ENCODE measurements at places on chromosomes 7 and 10. TPM values are rescaled to one million over a fixed set of nuclear protein-coding genes. Genes with fewer than 3 reads are reported as not detected.

Gene LIPM
- total RNA-seq = not detected

GRCh38 chr7:30918676-30919075, 7.0 kb downstream of the AQP1 start:
- no peak for DNase-seq

DNA sequence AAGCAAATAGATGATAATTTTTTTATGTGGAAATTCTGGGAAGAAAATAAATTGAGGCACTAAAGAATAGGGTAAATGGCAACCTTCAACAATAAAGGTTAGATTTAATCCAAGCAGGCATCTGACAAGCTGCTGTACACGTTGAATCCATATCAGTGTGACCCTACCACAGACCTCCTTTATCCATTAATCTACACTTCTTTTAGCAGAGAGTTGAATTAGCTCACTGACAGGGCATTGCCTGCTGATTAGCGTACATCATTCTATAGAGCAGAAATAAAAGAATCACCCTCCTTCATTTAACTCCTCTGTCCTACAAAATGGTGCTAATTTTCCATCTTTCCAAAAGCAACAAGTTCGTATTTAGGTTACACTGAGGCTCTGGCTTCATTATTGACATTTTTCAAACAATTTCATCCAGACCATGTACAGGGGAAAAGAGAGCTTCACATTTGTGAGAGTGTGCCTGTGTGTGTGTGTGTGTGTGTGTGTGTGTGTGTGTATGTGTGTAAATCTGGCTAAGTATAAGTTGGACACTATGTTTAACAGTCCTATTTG, 356.0 kb downstream of the TFEC start:
- DNase-seq = no peak

DNA sequence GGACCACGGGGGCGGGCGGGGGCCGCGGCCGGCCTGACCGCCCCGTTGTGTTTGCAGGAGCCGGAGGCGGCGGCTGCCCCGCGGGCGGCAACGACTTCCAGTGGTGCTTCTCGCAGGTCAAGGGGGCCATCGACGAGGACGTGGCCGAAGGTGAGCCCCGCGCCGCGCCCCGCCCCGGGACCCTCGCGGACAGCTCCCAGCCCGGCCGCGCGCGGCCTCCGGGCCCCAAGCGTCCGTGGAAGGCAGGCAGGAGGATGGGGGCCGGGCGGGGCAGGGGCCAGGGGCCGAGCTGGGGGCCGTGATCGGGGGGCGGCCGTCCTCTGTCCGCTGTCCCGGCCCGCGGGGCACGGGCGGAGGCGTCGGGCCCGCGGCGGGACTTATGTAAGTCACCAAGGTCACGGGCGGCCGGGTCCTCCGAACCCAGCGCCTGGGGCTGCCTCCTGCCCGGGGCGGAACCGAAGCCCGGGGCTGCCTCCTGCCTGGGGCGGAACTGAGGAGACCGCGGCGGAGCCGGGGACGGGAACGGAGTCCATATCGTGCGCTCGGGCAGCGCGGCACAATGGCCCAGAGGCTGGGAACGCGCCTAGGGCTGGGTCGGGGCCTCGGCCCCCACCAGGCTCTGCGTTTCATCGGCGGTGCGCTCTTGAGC, 497 bp downstream of the PPP2R2D start:
- no peak for DNase-seq

Gene STEAP4
- total RNA-seq = not detected

DNA sequence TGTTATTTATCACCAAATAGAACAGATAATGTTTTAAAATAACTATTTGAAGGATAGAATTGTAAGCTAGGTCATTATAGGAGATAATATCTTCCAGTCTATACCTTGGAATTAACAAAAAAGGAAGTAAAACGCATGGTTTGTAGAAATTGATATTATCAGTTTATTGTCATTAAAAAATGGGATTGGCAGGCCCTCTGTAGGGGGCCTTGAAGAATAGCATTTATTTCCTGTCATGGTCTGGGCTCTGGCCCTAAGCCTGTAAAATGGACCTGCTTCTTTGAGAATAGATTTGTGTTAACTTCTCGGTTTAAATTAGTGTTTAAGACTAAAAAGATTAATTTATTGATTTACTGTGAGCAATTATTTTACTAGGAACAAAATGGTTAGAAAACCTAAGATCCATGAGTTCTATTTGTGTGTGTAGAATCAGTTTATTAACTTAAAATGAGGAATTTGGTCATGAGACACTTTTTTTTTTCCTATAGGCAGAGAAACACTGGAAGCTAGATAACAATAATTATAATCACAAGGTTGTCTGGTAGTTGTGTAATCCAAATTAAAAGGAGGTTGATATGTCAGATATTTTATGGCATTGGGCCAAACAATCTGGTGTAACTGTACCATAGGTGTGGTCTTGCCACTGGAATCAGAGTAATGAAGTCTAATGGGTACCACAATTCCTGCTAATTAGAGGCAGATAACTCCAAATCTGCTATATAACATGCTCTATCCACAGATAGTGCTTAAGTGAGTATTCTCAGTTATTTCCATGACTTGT, 197.4 kb upstream of the FOXP2 start:
- no peak for DNase-seq

- no peak for DNase-seq
These were observed 122.7 kb upstream of the TMEM229A start for GRCh38 chr7:124155432-124156022.

DNA sequence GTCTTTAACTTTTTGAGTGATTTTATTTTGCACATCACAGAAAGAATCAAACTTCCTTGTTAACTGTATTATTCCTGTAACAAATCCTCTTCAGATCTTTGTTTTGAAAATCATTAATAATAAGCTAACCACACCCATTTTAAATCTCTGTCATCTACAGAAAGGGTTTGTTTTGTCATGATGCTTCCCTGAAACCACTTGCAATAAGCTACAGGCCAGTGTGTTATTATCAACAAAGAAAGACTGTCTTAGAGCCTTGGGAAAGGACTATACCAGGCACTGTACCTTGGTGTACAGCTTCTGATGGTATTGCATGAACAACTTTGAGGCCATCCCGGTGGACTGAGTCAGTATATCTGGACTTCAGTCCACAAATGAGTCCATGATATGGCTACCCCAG, 145.3 kb upstream of the FAM3C start:
- DNase-seq = no peak

GRCh38 chr7:124084024-124084423, 51.2 kb upstream of the TMEM229A start:
- DNase-seq = peak; percentile 44

- DNase-seq = no peak
These were observed 77.7 kb downstream of the OTUD1 start for GRCh38 chr10:23516530-23516929.

DNA sequence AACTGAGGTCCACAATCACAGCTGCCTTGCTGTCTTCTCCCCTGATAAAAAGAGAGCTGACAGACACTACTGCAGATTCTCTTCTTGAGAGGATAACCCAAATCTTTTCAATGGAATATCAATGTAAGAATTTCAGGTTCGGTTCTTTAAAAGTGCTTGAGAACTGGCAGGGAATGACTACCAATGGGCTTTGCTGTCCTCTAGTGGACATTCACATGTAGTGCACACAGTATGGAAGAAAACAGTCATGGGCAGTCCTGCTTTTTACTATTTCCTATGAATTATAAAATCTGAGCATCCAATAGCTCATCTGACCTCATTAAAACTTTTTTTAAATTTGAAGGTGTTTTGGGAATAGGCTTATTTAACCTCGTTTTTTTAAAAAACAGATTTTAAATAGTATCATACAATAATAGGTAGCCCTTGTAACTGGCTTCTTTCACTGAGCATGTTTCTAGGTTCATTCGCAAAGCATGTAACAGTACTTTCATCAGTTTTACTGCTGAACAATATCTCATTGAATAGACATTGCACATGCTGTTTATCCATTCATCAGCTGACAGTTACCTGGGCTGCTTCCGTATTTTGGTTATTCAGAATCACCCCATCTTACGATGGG, 18.3 kb downstream of the FZD9 start:
- DNase-seq = peak; percentile 17

GRCh38 chr10:85922356-85923129, 444.1 kb downstream of the GRID1 start:
- DNase-seq = no peak

Gene SDHAF3
- 7.5 TPM for total RNA-seq

Gene HOXA6
- total RNA-seq = 0.42 TPM

DNA sequence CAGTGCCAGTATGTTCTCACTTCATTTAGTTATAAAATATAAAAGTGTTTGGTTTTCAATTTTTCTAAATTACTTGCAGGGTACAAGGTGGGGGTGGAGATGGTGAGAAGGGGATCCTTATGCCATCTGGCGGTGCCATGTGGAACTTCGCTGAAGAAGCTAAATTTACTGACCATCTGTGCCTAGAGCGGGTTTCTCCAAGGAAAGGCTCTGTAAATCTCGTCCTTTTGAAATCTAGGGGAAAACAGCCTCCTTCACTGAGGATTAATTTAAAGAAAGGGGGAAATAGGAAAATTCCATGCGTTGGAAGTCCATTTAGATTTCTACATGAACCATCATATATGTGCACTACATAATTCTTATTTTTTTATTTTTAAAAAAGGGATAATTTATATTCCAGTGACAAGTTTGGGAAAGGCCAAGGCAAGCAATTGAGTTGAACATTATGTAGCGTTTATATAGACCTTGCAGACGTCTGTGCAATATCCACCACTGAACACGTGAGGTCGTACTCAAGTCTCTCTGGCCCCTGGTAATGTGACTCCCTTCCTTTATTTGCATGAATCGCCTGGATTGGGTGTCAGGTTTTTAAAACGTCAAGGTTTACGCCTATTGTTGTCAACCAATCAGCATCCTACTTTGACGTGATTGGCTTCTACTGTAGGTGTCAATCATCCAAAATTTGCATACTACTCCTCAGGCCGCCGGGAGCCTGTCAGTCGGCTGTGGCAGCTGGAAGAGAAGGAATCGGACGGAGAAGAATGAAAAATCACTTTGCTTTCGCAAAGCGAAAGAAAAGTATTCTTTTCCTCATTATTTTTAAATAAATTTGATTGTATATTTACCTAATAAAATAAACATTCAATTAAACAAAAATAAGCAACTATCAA, 297.1 kb upstream of the NFE2L3 start:
- peak; percentile 90 for DNase-seq

All from pulmonary artery endothelial cell (primary cell).